Activated T-cell treated with anti-CD3 and anti-CD28 coated beads for 48 hours (primary cell): ENCODE measurements at places on chromosomes 5 and 9.

DNA sequence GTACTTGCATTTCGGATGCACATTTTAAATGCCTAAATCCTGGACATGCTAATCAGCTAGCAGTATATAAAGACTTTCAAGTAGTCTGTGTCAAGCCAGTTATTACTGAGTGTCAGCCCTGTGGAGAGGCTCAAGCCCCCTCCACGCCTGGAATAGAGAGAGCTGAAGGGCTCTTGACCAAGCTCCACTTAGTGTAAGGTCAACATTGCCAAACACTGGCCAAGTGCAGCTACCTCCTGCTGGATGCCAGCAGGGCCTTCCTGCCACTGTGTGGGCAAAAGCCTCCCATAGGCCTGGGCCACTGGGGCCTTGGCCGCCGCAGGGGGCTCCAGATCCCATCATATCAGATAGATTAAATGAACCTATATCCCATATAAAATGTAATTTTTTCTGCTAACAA is 239.4 kb upstream of the PANK3 start:
- no peak for DNase-seq

DNA sequence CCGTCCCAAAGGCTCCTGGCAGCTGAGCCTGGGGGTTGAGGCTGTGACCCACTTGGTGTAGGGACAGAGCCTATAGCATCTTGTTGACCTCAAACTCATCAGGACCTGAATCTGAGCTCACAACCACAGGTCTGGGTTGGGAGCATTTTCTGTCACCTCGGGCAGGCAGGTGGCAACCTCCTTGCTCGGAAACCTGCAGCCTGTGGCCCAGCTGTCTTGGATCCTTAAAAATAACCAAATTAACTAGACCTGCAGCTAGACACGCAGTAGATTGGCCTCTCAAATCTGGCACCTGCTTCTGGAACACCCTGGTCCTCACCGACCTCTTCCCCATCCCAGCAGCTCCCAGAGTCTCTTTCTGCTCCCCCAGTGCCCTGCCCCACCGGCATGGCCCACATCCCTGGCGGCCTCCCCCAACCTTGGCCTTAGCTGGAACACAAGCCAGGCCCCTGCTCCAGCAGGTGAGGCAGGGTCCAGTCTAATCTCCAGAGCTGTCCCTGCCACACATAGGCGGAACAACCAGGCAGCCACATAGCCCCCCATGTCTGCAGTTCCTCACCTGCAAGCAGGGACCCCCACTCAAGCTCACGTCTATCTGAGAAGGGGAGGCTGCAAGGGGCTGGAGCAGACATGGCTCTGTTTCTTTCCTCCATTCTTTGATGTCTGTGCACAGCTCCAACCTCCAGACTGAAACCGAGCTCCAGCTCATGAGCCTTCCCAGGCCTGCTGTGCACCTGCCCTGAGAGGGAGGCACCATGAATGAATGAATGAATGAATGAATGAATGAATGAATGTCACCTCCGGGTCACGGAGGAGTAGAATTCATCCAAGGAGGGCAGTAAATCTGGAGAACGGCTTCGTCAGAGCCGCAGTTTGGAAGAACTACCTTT is 28.3 kb downstream of the PAEP start:
- no peak for DNase-seq

DNA sequence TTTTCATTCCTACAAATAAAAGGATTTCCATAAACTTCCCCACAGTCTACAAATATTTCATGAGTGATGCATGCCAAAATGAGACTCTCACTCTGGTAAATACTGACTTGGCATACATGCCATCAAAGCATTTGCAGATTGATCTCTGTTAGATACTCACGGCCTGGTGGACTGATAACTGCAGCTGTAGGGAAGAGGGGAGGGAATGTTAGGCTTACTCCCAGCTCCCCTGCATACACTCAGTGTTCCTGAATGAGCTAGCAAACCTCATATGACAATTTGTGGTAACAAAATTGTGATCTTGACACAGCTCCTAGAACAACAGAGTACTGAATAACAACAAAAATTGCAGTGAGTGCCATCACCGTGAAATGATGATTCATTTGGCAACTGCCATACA is 435.3 kb downstream of the NR2F1-AS1 start:
- no peak for DNase-seq

GRCh38 chr9:72905514-72906480 is 47.1 kb downstream of the ALDH1A1 start:
- no peak for DNase-seq

DNA sequence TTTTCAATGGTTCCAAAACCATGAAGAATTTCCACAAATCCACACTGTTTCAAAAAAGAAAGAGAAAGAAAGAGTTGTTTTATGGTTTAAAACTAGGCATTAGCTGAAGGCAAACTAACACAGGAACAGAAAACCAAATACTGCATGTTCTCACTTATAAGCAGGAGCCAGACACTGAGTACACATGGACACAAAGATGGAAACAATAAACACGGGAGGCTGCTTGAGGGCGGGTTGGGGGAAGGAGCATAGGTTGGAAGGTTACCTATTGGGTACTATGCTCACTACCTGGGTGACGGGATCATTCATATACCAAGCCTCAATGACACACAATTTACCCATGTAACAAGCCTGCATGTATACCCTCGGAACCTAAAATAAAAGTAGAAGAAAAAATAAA is 45.0 kb downstream of the SEMA6A start:
- no peak for DNase-seq

- no peak for DNase-seq
Observed at GRCh38 chr5:134877159-134877558, 3.0 kb downstream of the TXNDC15 start.

- no peak for DNase-seq
Observed at GRCh38 chr5:175736652-175737051, 78.8 kb downstream of the HRH2 start.

GRCh38 chr9:134396258-134396742 is 70.0 kb downstream of the RXRA start:
- peak; percentile 55 for DNase-seq

DNA sequence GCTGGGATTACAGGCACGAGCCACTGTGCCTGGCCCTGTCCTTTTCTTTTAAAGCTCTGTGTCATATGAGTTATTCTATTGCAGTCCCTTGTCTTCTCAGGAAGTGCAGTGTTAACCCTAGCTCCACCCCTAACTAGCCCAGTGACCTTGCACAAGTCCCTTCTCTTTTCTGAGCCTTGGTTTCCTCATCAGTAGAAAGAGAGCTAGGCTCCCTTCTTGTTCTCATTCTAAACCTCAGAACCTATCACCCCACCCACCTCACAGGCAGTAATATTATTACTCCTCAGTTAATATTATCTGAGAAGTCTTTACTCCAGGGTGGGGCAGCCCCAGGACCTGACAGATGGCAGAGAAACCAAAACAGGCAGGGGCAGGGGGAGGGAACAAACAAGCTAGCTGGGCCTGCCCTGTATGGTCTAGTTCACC is 7.2 kb downstream of the CYFIP2 start:
- DNase-seq: no peak

GRCh38 chr5:87156631-87157030 is 111.1 kb upstream of the RASA1 start:
- DNase-seq: no peak

DNA sequence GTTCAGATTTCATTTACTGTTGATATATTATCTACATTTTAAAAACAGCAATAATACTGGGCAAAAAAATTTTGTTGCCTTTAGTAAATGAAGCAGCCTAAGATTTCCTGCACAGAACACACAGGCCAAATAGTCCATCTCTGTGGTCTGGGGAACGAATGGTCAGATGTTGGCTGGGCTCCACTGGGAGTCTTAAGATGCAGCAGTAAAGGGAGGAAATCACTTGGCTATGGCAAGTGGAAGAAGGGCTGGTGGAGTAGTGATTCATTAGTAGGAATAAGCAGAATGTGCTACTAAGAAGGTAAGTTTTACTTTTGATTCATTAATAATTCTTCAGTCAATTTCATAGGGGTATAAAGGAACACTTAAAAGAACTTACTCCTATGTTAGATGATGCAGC is 91.1 kb upstream of the ARRDC3 start:
- no peak for DNase-seq

DNA sequence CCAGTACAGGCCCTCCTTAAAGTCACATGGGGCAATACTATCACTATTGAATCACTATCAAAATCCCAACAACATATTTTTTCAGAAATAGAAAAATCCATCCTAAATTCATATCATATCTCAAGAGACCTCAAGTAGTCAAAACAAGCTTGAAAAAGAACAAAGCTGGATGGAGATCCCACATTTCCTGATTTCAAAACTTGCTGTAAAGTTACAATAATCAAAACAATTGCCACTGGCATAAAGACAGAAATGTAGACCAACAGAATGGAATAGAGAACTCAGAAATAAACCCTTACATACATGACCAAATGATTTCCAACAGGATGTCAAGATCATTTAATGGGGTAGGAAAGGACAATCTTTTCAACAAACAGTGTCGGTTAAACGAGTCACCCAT is 41.3 kb upstream of the CDKN2AIPNL start:
- no peak for DNase-seq

DNA sequence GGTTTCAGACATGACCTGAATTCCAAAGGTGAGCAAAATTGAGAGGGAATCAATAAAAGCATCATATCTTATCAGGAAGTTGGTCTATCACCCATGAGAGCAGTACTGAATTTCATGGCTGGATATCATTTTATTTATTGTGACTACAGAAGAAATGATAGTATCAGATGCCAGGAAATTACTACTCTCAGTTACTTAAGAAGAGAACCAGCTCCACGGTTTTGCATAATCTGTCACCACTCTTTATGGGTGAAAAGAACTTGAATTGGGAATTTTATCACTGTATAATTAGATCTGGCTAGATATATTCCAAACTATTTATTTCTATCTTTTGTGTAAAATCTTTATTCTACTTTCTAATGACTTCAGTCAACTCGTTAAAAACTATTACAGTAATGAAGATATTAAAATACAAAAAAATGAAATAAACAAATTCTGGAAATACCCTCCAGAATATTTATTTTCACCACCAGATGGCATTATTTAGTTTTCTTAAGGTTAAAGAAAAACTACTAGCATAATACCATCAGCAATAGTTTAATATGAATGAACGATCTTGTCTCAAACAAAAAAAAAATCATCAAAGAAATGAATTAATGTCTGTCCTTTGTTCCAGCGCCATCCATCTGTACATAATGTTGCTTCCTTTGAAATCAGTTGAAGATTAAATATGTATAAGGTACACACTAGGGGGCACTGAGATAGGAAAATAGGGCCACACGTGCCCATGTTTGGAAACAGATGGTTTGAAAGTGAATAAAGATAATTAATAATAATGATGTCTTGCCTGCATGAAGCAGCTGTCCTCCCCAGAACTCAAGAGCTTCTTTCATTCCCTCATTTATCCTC is 84.7 kb upstream of the SLCO6A1 start:
- no peak for DNase-seq

DNA sequence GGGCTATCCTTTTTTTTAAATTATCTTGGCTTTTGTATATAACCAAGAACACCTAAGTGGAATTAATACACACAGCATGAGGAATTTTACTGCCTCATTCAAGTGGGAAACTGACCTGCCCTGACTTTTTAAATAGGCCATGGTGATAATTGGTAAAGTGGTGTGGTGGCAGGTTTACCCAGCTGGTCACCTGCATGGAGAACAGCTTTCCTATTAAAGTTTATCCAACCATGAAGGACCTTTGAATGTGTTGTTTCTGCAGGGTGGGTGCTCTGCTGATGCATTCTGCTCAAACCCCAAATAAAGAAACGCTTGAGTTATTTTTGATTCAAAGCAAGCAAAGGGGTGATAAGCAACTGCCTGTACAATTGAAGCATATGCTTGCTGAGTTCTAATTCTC is 261.0 kb upstream of the GRIN3A start:
- no peak for DNase-seq

DNA sequence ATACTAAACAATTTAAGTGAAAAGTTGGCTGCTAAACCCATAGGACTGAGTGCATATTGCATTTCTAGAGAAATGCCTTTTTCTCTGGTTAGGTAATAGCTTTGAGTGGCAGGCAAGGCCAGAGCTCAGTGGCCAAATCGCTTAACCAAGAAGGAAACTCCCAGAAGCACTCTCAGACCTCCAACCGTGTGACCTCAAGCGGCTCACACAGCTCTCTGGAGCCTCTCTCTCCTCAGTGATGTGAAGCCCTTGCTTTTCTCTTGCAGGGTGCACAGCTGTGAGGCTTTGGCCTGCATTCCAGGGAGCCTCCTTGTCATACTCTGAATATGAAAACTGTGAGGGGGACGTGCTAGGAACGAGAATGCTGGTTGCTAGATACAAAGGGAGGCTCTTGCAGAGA is 106.7 kb downstream of the INSYN2B start:
- DNase-seq: no peak

GRCh38 chr5:78765756-78766411 is 117.3 kb upstream of the LHFPL2 start:
- DNase-seq: no peak
